Stimulated activated CD4-positive, alpha-beta T cell treated with anti-CD3 and anti-CD28 coated beads, Interleukin-1b, Interleukin-23, amount 100 ng/mL, for 24 hours (primary cell): ENCODE measurements at places on chromosomes 16 and 17.

DNA sequence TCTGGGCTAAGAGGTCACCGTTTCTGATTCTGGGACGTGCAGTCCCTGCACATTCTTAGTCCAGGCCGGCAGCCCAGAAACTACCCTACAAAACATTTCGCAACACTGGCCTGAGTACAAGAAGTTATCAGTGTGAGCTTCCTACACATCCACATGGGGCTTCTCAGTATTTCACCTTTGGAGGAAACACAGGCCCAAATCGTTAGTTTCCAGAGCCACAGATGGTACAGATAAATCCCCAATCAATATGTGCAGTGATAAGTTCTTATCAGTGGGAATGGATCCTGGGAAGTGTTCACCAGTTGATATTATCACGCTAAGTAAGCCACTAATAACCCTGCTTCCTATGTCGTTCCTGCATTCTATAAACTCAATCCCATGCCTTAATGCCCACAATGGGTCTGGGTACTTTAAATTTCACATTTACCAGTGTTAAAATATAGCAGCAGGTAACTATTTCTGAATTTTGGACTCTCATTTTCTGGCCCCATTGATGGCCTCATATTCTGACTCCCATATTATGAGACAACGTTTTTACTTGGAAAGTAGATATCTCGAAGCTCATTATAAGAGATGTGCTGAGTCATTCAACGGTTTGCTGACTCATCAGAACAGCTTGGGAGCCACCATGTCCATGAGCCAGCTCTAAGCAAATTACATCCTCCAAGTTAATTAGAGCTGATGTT, 370.2 kb upstream of the MAF start:
- no peak for DNase-seq

- no peak for DNase-seq
These were observed 18.1 kb upstream of the ARHGAP23 start for GRCh38 chr17:38410201-38410600.

- no peak for DNase-seq
These were observed 66.7 kb downstream of the SREBF1 start for GRCh38 chr17:17769869-17770631.

DNA sequence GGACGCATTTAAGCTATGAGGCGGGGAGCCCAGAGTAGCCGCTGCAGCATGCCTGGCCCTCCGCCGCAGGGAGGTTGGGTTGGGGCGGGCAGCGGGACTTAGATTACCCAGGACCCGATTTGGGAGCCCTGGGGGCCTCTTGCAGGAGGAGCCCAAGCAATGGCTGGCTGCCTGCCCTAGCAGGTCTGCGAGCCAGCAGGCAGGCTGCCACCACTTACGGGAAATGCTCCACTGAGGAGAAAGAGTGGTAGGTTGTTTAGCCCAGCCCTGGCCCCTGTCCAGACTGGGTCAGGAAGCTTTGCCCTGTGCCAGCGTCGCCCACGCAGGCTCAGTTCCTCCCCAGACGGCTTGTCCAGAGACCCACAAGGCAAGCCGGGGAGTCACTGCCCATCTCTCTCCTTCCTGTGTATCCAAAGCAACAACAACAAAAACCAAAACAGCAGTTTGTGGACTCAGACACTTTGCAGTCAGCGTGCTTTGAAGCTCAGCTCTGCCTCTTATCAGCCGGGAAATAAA, 10.3 kb upstream of the TVP23A start:
- no peak for DNase-seq

- no peak for DNase-seq
These were observed 214.2 kb upstream of the GSE1 start for GRCh38 chr16:85398688-85399582.

DNA sequence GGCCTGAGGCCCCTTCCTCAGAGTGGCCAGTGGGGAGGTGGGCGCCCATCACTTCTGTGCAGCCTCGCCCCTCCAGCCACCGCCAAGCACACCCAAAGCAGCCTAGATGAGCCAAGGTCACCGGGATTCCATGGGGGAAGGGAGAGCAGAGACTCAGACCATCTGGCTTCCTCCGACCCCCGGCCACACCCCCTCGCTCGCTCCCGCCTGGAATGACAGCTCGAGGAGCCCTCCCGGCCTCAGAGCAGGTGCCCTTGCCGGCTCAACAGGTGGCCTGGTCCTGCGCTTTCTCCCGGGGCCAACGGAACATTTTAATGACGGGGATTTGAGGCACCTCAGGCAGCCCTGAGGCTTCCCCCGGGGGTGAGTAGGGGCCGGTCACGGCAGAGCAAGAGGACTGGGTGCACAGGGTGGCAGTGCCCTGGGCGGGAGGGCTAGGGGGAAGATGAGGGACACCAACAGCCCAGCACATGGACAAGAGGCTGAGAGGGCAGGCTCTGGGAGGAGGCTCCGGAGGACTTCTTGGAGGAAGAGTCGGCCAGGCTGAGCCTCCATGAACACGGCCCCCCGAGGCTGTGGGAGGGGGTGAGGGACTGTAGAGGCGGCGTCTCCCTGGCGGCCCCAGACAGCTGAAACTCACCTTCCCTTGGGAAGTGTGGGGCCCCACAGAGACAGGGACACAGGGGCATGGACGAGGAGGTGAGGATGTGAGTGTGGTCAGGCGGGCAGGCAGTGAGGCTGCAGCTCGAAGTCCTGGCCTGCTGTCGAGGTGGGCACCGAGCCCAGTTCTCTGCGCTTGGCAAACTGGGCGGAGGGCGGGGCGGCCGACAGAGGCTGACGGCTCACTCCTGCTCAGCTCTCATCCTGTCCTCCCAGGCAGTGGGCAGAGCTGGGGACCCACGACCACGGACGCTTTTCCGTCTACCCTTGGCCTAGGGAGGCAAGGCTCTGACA, 12.5 kb upstream of the C1QTNF8 start:
- no peak for DNase-seq

DNA sequence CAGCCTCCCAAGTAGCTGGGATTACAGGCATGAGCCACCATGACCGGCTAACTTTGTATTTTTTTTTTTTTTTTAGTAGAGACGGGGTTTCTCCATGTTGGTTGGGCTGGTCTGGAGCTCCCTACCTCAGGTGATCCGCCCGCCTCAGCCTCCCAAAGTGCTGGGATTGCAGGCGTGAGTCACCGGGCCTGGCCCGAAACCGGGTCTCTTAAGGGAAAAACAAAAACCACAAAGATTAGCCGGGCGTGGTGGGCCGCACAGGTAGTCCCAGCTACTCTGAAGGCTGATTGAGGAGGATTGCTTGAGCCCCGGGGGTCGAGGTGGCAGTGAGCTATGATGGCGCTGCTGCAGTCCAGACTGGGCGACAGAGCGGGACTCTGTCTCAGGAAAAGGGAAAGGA, 19.9 kb upstream of the RBL2 start:
- no peak for DNase-seq

DNA sequence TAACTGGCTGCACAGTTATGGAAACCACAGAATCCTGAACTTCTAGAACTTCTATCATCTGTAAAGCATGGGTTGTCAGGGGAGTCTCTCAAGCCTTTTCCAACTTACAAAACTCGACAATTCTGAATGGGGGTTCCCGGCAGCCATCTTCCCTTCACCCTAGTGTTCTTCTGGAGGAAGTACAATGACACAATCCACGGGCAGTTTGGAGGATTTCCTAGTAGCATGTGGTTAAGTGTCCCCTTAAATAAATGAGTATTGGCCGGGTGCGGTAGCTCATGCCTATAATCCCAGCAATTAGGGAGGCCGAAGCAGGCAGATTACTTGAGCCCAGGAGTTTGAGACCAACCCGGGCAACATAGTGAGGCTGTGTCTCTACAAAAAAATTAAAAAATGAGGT, 2.1 kb downstream of the SLC16A6 start:
- DNase-seq, result no peak

DNA sequence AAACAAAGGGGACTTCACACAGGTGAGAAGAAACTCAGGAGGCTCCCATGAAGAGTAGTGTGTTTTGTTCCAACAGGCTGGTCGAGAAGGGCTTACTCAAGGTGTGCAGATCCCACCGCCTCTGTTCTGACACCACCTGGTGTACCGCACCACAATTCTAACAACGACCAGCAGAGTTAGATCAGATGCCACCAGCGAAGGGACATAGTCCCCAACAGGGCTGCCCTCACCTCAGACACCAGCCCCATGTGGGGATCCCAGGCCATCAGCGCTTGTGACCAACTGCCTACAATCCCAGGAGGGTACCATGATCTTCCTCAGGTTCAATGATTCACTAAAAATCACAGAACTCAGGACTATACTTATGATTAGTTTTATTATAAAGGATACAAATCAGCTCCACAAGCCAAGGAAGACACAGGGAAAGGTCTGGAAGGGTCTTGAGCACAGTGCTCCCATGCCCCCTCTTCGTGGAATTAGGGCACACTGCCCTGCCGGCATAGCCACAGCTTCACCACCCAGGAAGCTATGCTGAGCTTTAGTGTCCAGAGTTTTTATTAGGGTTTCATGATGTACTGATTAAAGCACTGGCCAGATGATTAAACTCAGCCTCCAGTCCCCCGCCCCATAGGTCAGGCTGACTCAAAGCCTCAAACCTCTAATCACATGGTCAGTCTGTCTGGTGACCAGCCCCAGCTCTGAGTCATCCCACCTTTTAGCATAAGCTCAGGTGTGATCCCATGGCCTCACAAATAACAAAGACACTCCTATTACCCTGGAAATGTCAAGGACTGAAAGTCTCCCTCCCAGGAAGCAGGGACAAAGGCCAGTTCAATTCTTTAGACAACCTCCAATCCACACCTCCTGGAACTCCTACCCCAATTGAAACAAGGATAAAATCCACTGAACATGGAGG, 26.0 kb downstream of the TRIM25 start:
- DNase-seq, result no peak

DNA sequence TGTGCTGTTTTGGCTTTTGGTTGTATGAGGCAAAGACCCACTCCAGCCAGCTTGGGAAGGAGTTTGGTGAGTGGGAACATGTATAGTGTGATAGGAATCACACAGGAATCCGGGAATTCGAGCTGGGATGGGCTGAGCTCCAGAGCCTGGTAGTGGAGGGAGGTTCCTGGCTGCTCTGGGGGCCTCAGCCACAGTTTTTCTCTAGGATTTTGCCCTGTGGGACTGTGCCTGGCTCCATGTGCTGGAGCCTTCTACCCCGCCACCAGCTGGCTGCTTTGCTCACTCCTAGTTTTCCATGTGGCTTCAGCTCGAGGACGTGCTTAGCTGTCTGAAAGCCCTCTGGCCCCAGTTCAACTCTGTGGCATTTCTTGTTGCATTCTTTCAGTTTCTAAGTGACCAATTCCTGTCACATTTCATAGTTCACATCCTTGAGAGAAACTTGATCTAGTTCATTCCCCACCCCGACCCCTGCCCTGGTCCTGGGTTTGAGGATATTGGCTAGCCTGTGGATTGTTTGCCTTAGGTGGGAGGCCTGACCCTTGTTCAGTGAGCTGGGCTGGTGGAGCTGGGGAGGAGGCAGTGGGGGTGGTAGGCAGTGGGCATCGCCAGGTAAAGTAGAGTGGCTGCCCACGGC, 5.0 kb downstream of the SEC14L1 start:
- no peak for DNase-seq

DNA sequence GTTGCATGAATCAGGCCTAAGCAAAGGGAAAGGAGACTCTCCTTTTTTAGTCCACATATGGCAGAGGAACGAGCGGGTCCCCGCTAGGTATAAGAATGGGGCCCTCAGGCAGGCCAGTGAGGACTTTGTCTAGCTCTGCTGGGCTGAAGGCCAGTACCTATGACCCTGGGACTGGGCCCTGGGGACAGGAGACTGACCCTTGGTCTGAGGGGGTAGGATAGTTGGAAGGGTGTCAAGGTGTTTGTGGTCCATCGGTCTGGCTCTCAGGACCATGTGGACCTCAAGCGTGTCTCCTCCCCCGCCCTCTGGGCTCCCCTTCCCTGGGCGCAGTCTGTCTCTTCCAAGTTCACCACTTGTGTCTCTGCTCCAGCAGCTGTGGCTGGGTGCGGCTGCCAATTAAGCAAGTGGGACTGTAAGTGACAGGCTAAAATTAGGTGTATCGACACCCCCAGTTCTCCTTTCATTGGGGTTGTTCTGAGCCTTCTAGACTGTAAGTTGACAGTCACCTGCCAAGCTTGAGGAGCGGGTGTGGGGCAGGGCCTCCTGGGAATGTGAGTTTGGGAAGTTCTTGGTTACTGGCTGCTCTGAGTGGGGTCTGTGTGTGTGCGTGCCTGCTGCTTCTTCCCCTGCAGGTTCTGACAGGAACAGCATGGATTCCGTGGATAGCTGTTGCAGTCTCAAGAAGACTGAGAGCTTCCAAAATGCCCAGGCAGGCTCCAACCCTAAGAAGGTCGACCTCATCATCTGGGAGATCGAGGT, 24.5 kb downstream of the AKAP1 start:
- DNase-seq, result no peak

- no peak for DNase-seq
These were observed 47.0 kb downstream of the COTL1 start for GRCh38 chr16:84570739-84571403.

DNA sequence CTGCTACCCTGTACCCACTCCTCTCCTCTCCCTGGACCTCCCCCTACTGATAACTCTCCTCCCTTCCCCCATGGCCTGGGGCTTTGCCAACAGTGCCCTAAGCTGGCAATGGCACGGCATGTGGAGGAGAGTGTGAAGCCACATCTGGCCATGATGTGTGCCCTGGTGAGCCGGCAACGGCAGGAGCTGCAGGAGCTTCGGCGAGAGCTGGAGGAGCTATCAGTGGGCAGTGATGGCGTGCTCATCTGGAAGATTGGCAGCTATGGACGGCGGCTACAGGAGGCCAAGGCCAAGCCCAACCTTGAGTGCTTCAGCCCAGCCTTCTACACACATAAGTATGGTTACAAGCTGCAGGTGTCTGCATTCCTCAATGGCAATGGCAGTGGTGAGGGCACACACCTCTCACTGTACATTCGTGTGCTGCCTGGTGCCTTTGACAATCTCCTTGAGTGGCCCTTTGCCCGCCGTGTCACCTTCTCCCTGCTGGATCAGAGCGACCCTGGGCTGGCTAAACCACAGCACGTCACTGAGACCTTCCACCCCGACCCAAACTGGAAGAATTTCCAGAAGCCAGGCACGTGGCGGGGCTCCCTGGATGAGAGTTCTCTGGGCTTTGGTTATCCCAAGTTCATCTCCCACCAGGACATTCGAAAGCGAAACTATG, 5.2 kb downstream of the TRAF4 start:
- DNase-seq, result no peak

DNA sequence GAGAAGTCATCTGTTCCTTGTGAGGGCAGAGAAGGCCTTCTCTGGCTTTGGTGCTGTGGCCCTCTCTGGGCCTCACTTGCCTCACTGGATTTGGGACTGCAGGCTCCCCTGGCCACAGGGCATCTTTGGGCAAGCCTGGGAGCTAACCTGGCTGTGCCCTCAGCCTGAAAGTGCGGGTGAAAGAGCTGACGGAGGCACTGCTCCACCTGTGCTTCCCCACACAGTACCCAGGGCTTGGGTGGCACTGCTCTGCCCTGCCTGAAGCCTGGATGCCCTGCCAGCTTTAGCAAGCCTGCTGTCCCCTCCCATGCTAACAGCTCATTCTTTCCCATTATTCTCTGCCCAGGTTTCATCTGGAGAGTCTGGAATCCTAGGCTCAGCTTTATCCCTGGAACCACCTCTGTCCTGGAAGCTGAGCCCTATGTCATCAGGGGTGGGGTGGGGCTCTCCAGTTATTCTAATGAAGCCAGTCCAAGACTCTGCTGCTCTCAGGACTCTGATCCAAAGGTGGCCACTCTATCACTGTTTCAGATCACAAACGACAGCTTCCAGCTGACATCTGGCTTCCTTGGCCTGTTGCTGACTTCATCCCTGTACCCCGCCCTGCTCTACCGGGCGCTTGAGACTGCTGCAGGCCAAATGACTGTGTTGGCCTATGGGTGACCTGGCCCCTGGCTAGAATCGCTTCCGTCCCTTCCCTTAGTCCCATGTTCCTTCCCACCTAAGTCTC, 29.3 kb downstream of the HIC1 start:
- DNase-seq, result no peak
